ENCODE measurements at places on chromosomes 7 and 10. TPM values are rescaled to one million over a fixed set of nuclear protein-coding genes. Genes with fewer than 3 reads are reported as not detected.

Gene MEST
- 36.9 TPM for total RNA-seq

Gene PHYHIPL
- 0.59 TPM for total RNA-seq

Gene PRSS37
- not detected for total RNA-seq

Gene MYH16
- 0.25 TPM for total RNA-seq

Gene CDH23
- total RNA-seq, result 3.2 TPM

Gene FAM180A
- total RNA-seq, result 0.05 TPM

Gene PRKCQ
- 4.5 TPM for total RNA-seq
